ENCODE measurements at places on chromosomes 13 and 19.
A peak's percentile ranks its signal among the peaks of the same experiment; 100 is the strongest.

GRCh38 chr19:9641810-9642209 lies 20.8 kb upstream of the ZNF561 start:
- DNase-seq: no peak

DNA sequence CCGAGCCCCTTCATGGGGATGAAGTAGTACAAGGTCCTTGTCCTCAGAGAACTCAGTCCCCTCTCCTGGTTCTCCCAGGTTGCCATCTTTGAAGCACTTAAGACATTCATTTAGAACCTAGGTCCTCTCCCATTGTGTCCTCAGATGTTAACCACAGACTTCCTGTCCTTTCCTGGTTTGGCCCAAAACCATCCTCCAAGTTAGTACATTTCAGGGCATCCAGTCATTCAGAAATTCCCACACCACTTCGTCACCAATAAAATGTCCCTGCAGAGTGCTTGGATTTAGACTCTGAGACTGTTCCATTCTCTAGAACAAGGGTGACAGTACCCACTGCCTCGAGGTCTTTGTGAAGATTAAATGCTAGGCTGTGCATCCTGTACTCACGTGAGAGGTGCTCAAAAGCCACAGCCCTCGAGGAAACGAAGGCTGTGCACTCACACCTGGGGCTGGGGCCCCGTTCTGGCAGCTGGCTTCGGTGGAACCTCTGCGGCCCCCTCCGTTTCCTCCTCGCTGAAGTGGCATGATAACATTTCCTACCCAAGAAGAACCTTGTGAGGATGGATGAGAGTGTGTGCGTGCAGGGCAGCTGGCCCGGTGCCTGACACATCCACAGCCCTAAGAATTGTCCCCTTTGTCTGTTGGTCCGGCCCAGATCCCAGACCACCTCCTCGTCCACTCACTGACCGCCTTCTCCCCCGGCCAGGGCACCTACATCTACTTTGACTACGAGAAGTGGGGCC lies 4.7 kb downstream of the LENG1 start:
- peak; percentile 47 for DNase-seq

- DNase-seq: no peak
Measured at GRCh38 chr19:16605553-16605994, 22.4 kb downstream of the MED26 start.

DNA sequence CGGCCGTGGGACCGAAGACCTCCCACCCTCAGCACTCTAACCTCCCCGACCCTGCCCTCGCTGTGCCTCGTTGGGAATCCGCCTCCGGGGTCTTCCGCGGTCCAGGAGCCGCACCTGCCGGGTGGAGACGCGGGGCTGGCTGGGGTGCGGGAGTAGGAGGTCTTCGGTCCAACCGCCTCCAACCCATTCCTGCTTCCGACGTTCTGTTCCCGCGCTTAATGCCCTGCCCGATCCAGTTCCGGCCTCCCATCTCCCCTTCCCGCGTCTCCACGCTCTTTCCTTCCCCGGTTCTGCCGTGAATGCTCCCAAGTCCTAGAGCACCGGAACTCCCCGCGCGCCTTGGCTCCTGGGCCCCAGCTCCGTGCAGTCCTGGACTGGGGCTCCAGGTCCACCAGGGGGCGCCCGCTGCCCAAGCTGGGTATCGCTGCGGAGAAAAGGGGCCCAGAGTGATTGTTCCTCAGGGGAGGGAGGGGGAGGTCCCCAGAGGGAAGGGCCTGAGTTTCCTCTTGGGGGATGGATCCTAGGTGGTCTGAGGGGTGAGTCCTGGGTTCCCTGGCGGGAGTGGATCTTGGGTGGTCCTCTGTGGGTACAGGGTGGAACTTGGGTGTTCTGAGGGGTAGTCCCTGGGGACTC lies 14.1 kb upstream of the TNFSF9 start:
- DNase-seq: peak; percentile 89

- no peak for DNase-seq
Measured at GRCh38 chr13:45206340-45206739, 5.5 kb upstream of the KCTD4 start.

GRCh38 chr19:43380771-43381386 lies 27.4 kb downstream of the CD177 start:
- DNase-seq: no peak

GRCh38 chr13:34901572-34901971 lies 40.5 kb upstream of the NBEA start:
- DNase-seq: no peak

GRCh38 chr13:28401303-28402056 lies 93.4 kb downstream of the FLT1 start:
- DNase-seq: no peak

DNA sequence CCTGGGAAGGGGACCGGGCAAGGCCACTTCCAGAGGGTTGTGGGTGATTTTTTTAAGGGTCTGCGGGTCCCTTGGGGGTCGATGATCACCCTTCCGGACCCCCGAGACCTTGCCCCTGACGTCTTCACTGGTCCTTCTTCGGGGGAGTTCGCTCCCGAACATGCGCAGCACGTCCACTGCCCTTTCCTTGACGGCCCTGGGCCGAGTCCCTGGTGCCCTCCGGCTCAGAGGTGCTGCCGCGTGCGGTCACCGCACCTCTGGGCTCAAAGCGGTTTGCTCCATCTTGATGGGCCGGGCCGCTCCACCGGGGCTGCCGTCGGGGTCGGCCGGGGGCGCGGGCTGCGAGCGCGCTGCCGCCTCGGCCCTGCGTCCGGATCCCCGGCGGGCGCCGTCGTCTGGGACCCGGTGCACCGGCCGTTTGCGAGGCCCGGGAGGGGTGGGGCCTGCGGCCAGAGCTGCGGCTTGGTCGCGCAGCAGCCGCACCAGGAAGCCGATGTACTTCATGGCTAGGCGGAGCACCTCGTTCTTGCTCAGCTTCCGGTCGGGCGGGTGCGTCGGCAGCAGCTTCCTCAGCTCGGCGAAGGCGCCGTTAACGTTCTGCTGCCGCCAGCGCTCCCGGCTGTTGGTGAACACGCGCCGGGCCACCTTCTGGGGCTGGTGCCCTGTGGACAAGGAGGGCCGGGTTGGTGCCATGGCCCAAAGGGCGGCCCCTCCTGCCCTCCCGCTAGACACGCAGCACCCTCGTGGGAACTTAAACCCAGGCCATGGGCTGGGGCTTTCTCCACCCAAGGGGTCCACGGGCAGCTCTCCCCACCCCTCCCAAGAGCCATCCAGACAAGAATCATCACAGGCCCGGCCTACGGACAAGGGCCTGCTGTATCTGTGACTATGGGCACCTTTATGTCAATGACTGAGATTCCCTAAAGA lies 3.3 kb downstream of the LYL1 start:
- peak; percentile 84 for DNase-seq

DNA sequence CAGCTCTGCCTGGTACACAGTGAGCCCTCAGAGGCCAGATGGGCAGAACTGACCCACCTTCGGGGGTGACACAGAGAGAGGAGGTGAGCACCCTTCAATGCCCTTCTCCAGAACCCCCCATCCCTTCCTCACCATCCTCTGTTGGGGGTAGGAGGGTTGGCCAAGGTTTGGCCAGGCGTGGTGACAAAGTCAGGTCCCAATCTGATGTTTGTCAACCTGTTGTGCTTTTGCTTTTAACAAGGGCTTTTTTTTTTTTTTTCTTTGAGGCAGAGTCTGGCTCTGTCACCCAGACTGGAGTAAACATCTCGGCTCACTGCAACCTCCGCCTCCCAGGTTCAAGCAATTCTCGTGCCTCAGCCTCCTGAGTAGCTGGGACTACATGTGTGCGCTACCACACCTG lies 7.3 kb downstream of the PTGIR start:
- DNase-seq: no peak

DNA sequence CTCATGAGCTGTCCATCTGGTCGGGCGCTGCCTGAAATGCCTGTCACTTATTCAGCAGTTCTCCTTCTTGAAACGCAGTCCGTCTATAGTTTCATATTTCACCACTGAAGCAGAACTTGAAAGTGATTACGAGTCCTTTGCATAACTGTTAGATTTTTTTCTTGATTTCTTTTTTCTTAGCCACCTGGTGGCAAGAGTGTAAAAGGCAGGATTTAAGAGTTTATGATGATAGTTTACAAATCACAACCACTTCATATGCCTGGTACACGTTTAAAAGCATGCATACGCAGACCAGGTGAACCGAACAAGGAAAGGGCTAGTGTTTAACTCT lies 45.8 kb downstream of the GGACT start:
- peak; percentile 52 for DNase-seq

- no peak for DNase-seq
Measured at GRCh38 chr19:40229484-40229883, 3.0 kb upstream of the CCNP start.

- DNase-seq: no peak
Measured at GRCh38 chr13:72435251-72435650, 292.2 kb downstream of the MZT1 start.

DNA sequence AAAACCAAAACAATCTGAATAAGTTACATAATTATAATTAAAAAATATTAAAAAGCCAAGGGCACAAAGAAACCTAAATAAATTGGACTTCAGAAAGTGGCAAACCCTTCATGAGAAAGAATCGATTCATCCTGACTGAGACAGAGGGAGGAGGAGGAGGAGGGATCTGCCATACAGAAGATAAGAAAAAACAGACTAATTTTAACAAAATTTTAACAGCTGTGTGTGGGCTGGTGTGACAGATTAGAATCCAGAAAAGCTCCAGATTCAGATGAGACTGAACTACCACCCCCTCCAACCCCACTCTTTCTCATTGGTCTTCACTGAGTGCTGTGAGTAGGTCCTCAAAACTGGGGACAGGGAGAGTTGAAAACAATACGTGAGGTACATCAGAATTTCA lies 111.5 kb upstream of the HTR2A start:
- DNase-seq: no peak

GRCh38 chr19:48006762-48007161 lies 12.3 kb downstream of the ELSPBP1 start:
- DNase-seq: no peak

DNA sequence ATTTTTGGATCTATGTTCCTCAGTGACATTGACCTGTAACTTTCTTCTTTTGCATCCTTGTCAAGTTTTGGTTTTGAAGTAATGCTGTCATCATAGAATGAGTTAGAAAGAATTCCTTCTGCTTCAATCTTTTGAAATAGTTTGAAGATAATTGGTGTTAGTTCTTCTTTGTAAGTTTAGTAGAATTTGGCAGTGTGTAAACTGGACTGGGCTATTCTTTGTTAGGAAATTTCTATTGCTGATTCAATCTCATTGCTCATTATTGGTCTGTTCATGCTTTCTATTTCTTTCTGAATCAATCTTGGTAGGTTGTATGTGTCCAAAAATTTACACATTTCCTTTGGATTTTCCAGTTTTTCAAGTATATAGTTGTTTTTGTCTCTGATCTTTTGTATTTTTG lies 101.7 kb upstream of the SPRY2 start:
- no peak for DNase-seq

DNA sequence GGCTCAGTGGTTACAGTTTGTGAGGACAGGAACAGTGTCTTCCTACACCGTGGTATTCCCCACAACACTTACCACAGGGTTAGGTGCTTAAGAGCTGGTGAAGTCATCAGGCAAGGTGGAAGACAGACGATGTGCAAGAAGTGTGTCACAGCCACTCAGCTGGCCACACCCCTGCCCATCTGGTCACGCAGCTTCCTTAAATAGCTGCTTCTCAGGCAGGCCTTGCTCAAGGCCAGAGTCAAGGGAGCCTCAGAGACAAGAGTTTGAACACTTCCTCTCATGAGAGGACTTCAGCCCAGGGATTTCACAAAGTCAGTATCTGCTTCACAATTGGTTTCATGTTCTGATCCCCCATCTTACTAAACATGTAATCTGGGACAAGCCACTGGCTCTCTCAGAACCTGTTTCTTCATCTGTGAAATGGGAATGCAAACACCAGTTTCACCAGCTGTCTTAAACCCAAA lies 80.3 kb upstream of the FRY start:
- DNase-seq: peak; percentile 52

DNA sequence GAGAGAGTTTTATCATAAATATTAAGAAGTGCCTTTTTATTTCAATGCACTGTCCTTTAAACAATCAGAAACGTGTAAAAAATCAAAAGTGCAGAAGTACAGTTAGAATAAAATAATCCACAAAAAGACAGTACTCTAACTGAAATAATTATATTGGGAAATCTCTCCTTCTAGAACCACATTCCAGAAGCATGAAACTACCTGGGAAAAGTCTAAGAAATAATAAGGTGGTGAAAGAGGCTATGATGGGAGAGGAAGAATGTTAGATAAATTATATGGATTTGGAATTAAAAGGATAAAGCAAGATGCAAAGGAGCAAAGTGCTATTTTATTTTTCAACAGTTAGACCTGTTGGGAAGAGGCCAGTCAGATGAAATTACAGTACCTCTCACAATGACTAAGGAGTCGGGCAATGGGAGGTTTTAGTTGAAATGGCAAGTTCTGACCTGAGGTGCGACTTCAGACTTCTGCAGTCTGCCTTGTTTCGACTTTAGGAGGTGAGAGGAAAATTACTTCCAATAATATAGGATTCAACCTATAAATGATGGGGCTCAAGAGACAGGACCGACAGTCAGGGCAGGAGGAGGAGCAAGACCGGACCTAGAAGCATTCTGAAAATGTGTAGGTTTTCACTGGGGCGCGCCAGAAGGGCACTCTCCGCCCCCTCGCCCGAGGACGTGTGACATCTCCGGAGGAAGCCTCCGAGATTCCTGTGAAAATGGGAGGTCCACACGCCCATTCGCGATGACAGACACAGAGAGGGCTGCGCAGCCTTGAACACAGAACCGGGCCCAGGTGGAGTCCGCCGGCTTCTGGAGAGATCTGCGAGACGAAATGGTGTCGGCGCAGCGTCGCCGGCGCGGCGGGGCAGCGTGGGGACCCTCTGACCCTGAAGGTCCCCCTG lies 717 bp downstream of the SPRYD7 start:
- DNase-seq: peak; percentile 31

DNA sequence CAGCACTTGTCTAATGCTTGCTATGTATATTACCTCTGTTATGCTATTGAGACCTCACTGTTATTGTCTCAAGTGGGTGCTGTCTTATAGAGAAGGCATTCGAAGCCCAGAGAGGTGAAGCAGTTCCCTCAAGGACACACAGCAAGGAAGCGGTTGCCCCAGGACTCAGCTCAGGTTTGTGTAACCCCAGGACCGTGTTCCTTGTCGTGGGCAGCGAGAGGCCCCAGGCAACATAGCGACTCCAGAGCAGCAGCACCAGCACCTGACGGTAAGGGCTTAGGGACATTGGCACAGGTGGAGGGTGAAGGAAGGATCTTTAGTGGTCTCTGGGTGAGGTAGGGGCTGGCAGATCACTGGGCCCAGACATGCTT lies 2.4 kb downstream of the KLK15 start:
- no peak for DNase-seq

GRCh38 chr19:38892841-38893240 lies 6.6 kb downstream of the SIRT2 start:
- DNase-seq: no peak
